G401 (cell line): ENCODE measurements at places on chromosomes 3 and 15.
A peak's percentile ranks its signal among the peaks of the same experiment; 100 is the strongest.

DNA sequence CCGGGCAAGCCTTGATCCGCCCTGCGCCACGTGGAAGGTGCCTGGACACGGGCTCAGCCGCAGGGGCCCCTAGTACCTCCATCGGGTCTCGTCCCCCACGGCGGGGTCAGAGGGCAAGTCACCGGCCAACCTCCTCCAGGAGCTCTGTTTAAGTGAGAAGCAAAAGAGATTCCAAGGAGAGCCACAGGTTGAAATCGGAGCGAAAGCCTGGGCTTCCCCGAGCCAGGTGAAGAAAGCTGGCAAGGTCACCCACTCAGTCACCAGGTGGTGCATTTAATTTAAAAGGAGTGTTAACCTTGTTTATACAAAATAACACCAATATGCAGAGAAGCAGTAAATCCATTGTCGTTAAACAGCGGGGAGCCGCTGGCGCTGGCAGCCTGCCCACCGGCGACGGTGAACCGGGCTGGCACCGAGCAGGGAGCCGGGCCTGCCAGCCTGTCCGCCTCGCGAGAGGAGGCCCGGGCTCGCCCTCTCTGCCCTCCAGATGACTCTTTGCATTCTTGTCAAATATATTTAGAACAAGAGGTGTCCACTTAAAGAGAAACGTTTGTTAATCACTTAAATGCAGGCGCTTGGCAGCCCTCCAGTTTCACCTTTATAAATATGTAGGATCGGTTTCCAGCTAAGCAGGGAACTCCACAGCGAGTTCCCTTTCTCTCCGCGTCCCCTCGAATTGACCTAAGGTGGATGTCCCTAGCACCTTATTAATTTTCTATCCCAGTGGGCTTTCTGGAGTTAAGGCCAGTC is 277.3 kb upstream of the NR2F2 start:
- peak; percentile 20 for DNase-seq

DNA sequence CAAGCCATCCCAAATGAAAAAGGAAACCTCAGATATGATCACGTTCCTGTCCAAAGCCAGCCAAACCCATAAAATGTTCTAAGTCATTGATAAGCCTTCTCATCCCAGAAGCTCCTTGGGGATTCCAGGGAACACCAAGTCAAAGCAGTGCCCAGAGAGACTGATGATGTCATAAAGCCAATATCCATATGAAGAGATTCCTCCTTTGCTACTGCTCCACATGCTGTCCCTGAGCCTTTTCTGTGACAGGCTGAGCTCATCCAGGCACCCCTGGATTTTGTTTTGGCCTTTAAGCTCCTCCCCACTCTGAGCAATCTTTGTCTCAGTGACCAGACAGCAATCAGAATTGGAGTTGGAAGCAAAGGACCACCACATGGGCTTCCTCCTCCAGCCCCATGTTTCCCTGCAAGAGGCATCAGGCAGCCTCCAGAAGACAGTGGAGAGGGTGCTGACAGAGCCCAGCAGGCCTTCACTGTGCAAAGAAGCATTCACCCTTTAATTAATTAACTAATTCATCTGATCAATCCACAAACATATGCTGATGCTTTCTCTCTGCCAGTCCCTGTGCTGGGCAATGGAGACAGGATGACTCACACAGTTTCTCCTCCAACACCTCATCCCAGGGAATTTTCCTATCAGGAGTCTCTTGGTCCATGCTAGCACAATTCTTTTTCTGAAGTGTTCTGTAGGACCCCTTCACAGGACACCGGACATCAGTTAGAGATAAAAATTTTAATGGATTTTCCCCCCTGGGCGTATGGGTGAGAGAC is 25.0 kb downstream of the MEX3B start:
- no peak for DNase-seq

DNA sequence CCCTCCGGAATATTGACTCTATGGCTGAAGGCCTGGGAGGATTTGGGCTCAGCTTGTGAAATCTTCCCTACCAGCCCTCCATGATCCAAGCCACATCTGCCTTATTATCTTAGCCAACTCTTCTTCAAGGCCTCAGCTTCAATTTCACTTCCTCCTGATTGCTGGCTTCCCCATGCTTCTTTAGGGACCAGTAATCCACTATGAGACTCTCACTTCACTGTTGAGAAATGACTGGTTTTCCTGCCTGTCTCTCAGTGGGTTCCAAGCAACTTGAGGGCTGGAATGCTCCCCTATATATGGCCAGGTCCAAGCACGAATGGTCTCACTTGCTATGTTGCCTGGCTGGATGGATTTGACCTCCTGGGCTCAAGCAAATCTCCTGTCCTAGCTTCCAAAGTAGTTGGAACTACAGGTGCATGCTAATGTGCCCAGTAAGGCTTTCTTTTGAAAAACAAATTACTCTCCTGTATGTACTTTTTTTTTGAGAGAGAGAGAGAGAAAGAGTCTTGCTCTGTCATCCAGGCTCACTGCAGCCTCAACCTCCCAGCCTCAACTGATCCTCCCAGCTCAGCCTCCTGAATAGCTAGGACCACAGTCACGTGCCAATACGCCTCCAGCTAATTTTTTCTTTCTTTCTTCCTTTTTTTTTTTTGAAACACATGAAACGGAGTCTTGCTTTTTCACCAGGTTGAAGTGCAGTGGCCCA is 7.9 kb upstream of the PIK3CB start:
- DNase-seq: no peak

- DNase-seq: peak; percentile 26
Observed at GRCh38 chr3:188001093-188001492, 152.9 kb upstream of the LPP start.

DNA sequence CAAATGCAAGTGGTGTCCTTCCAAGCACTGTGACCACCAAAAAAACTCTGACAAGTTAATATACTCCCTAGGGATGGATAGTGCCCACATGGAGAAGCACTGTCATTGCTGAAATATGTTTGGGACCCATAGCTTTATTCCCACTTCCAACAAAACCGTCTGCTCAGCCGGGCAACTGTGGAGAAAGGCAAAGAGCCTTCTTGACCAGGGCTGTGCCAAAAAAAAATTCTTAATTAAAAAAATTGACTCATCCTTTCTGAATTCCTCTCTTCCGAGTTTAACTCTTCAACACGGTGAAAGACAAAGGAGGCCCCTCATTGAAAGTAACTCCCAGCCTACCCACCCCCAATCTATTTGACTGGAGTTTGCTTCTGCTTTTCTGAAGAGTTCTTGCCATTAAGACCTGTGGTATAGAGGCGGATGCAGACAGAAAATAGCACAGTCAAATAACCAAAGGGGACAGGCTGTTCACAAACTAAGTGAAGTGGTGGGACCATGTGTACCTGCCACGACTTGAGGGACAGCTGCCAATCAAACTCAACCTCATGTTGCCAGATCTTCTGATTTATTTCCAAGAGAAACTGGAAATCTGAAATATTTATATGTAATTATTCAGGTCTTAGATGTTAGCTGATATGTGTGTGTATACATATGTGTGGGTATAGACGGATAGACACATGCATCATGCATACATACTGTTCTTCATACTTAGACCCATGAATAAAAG is 135.4 kb upstream of the PFN2 start:
- DNase-seq: no peak

DNA sequence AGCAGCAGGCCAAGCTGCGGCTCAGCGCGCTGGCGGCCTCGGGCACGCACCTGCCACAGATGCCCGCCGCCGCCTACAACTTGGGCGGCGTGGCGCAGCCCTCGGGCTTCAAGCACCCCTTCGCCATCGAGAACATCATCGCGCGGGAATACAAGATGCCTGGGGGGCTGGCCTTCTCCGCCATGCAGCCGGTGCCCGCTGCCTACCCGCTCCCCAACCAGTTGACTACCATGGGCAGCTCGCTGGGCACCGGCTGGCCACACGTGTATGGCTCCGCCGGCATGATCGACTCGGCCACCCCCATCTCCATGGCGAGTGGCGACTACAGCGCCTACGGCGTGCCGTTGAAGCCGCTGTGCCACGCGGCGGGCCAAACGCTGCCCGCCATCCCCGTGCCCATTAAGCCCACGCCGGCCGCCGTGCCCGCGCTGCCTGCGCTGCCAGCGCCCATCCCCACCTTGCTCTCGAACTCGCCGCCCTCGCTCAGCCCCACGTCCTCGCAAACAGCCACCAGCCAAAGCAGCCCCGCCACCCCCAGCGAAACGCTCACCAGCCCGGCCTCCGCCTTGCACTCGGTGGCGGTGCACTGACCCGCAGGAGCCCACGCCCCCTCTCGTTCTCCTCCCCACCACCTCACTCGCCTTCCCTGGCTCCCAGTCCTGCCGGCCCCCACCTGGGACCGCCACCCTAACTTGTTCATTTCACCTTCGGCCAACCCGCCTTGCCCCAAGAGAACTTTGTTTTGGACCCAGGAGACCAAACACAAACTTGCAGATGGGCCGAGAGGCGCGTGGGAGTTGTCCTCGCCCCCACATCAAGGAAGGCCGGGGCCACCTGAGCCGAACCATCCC is 1.5 kb downstream of the FOXB1 start:
- DNase-seq: no peak

DNA sequence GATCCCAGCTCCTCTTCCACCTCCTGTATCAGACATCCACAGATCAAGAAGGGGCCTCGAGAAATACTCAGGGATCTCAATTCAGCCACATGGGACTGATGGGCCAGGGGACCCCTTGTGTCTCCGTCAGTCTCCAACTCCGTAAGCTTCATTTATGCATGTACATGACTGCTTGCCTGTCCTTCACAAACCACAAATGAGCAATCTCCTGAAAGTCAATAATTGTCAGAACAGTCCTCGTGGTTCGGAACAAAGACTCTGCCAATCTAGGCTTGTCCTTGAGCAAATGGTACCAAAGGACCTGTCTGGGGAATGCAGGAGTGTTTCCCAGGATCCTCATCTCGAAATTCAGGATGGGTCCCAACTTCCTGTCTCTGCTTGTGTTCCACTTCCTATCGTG is 20.8 kb downstream of the SLC12A8 start:
- DNase-seq: no peak
